ENCODE measurements at places on chromosomes 3 and 15. TPM values are rescaled to one million over a fixed set of nuclear protein-coding genes. Genes with fewer than 3 reads are reported as not detected.

Gene CAMK2N2
- 0.36 TPM for total RNA-seq

Gene RASL12
- total RNA-seq = 86.9 TPM

Gene SAMMSON
- 25.6 TPM for total RNA-seq

Gene TCAIM
- total RNA-seq = 22.0 TPM

Gene FRMD5
- total RNA-seq = 0.78 TPM

Gene GASK1A
- total RNA-seq = 12.2 TPM

Gene ZNF592
- 27.8 TPM for total RNA-seq

Gene TASOR
- 71.9 TPM for total RNA-seq

Gene HYAL1
- total RNA-seq = 6.9 TPM

Gene UNC13C
- total RNA-seq = 2.1 TPM

Gene SH2D7
- total RNA-seq = not detected

Gene CILP
- total RNA-seq = 170 TPM
